Psoas muscle (tissue), 8 donors: ENCODE measurements at places on chromosomes 11 and 22. TPM values are rescaled to one million over a fixed set of nuclear protein-coding genes. Genes with fewer than 3 reads are reported as not detected.

The POLR2L gene
- polyA plus RNA-seq = 176 TPM

The SCGB1C1 gene
- not detected for polyA plus RNA-seq

The ADSL gene
- polyA plus RNA-seq = 168 TPM

The ZNF280B gene
- 0.23 TPM for polyA plus RNA-seq

The EHF gene
- polyA plus RNA-seq = 0.18 TPM

DNA sequence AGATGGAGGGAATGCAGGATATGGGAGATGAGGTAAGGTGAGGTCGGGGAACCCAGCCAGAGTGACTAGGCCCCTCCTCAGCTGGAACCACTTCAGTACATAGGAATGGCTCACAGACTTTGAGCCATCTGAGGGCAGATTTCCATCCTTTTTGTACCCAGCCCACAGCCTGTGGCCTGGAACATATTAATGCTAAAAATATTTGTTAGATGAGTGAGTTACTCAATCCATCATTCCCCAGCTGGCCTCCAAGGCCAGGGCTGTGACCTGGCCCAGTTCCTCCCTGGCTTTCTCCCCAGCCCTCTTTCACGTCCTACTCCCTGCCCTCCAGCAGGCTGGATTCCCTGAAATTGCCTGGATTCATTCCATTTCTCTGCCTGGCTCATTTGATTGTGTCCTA, 57.2 kb upstream of the PRDM11 start:
- peaks cover 21% of the 10 kb centered on the region for H3K4me1 ChIP-seq
- peak; percentile 87 for DNase-seq
- peak overlapping the region; percentile 75 for H3K27ac ChIP-seq
- H3K4me3 ChIP-seq = no peak overlapping the region

DNA sequence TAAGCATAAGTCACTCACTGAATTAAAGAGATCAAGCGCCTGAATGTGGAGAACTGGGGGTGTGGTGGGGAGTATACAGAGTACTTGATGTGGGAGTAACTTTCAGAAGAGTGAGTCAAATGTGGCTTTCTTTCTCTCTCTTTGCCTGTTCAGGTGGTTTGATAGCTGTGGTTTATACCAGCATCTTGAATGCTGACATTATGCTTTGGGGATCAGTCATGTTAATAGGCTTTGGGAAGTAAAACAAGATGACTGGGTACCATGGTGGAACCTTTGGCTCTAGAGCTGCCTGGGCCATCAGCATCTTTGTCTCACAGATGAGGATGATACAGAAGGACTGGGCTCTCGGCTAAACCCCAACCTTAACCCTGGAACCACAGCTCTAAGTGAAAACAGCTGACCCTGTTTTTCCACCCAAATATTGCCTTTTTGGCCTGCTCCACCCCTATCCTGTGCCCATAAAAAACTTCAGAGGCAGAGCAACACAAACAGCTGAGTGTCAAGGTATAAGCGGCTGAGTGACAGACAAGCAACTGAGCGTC, 58.2 kb upstream of the GNAZ start:
- no peaks in the 10 kb centered on the region for H3K4me1 ChIP-seq
- H3K36me3 ChIP-seq = no peaks in the 10 kb centered on the region
- no peak for DNase-seq
- no peaks in the 10 kb centered on the region for H3K27me3 ChIP-seq

GRCh38 chr11:1161410-1162137, 3.8 kb downstream of the MUC5AC start:
- DNase-seq = peak; percentile 10
- no peak overlapping the region for H3K4me3 ChIP-seq
- no peaks in the 10 kb centered on the region for H3K4me1 ChIP-seq
- no peaks in the 10 kb centered on the region for H3K36me3 ChIP-seq

DNA sequence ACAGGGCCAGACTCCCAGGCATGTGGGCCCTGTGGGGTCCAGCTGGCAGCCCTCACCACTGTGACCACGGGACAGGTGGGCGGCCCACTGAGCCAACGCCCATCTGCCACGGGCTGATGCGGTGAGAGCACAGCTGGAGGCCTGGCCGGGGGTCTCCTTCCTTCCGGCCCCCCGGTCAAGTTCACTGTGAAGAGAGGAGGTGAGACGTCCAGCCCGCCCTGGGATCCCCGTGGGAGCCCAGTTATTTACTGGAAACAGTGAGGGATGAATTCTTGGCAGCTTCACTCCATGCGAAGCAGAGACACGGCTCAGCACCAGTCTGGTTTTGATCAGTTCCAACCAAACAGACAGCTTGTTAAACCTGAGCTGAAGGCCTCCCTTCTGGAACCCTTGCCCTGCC, 38.7 kb downstream of the WNT11 start:
- no peak overlapping the region for H3K27ac ChIP-seq
- DNase-seq = no peak
- H3K4me1 ChIP-seq = no peaks in the 10 kb centered on the region

GRCh38 chr11:12206529-12206928, 96.1 kb downstream of the MICAL2 start:
- H3K36me3 ChIP-seq = no peaks in the 10 kb centered on the region
- H3K4me3 ChIP-seq = no peak overlapping the region
- no peaks in the 10 kb centered on the region for H3K4me1 ChIP-seq
- no peak overlapping the region for H3K27ac ChIP-seq

GRCh38 chr11:47411884-47412746, 3.7 kb downstream of the SLC39A13 start:
- H3K27me3 ChIP-seq = no peaks in the 10 kb centered on the region
- H3K4me3 ChIP-seq = no peak overlapping the region
- peak; percentile 82 for DNase-seq
- H3K27ac ChIP-seq = no peak overlapping the region

DNA sequence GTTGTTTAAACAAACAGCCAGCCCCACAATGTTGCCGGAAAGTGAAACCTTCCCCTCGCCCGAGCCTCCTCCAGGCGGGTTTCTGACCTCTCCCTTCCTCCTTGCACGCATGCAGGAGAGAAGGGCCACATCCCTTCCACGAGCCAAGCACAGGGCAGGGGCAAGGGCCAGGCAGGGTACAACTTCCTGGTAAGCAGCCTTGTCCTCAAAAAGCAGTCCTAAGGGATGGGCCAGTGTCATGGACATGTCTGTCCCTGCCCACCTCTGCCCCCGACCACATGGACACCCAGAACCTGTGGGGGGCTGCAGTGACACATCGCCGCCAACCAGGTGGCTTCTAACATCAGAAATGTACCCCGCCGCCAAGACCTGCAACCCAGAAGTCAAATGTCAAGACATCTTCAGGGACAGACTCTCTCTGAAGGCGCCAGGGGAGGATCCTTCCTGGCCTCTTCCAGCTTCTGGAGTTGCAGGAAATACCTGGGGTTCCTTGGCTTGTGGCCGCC, 145.3 kb downstream of the CRYBB2 start:
- DNase-seq = no peak
- no peak overlapping the region for H3K27ac ChIP-seq
- H3K4me1 ChIP-seq = no peaks in the 10 kb centered on the region
- H3K4me3 ChIP-seq = no peak overlapping the region
- no peaks in the 10 kb centered on the region for H3K36me3 ChIP-seq

GRCh38 chr11:88359541-88359940, 22.0 kb upstream of the CTSC start:
- peaks cover 6% of the 10 kb centered on the region for H3K4me1 ChIP-seq
- no peak overlapping the region for H3K4me3 ChIP-seq
- H3K27ac ChIP-seq = no peak overlapping the region
- no peak for DNase-seq
- H3K36me3 ChIP-seq = no peaks in the 10 kb centered on the region

DNA sequence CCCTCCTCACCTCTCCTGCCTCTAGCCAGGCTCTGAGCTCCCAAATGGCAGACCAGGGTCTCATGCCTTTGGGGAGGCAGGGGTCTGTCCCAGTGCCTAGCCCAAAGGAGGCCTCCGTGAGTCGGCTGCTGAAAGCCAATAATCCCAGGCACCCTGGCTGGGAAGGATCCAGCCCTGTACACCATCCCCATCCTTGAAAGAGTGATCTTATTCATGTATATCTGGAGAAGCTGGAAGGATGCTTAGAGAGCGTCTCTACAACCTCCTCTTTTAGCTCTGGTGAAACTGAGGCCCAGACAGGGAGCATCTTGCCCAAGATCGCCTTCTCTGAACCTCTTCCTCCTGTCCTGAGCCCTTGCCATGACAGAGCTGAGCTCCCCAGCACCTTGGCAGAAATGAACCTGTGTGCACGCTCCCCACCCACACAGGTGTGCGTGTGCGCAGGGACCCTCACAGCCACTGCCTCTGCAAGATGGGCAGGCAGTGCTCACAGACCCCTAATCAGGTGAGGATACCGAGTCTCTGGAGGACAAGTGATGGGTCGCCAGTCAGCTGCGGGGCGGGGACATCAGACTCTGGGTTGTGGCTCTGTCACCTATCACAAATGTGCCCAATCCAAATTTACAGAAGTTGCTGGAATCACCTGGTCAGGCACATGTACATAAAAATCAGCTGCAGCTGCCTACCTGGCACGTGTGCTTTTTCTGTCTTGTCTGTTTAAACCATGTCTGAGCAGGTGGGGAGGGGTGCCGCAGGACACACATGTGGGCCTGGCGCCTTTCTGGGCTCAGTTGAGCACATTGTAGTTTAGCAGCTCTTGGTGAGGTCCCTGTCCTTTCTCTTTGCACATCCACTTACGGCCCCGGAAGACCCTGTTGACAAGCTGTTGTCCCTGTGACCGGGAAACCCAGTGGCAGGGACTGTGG, 49.3 kb upstream of the WNT7B start:
- no peak for DNase-seq
- H3K27me3 ChIP-seq = no peaks in the 10 kb centered on the region
- H3K4me3 ChIP-seq = peak overlapping the region; percentile 66

DNA sequence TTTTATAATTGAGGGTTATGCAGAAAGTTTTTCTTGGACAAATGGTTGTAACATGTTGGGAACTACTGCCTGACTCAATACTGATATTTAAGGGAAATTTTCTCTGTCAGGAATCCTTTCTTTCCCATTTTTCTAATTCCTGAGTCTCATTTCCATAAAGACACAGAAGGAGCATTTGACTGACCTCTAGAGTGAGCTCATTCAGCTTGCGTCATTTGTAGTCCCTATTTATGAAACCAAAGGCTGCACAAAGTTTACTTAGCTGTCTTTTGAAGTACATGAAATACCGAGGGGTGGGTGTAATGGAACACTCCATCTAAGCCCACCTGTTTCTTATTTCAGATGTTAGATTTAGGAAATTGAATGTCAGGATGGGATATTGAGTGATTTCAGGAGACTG, 359.5 kb upstream of the C11orf87 start:
- H3K36me3 ChIP-seq = no peaks in the 10 kb centered on the region
- no peak for DNase-seq
- H3K4me3 ChIP-seq = no peak overlapping the region
- H3K27ac ChIP-seq = no peak overlapping the region
- no peaks in the 10 kb centered on the region for H3K4me1 ChIP-seq
- no peaks in the 10 kb centered on the region for H3K27me3 ChIP-seq

DNA sequence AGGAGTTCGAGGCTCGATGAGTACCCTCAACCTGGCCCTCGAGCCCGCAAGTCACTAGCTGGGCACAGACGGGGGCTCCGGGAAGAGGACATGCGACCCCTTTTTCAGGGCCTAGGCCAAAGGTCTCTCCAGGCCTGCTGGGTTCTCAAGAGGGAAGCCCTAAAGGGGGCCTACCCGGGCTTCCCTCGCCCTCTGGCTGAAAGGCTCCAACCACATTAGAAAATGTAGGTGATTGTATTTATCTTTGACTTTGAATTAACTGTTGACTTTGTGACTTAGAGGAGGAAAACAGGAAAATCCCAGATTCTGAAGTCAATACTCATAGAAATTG, 7.3 kb upstream of the PAX6 start:
- no peaks in the 10 kb centered on the region for H3K36me3 ChIP-seq
- no peak overlapping the region for H3K27ac ChIP-seq
- H3K27me3 ChIP-seq = peaks cover 100% of the 10 kb centered on the region
- peaks cover 36% of the 10 kb centered on the region for H3K4me1 ChIP-seq
- no peak for DNase-seq

GRCh38 chr11:46737699-46738098, 18.7 kb downstream of the F2 start:
- no peak overlapping the region for H3K4me3 ChIP-seq
- H3K4me1 ChIP-seq = no peaks in the 10 kb centered on the region
- H3K36me3 ChIP-seq = peaks cover 2% of the 10 kb centered on the region
- no peak for DNase-seq
- H3K27me3 ChIP-seq = no peaks in the 10 kb centered on the region

GRCh38 chr11:2207212-2207611, 35.6 kb upstream of the TH start:
- no peak for DNase-seq
- H3K27ac ChIP-seq = no peak overlapping the region
- H3K4me3 ChIP-seq = no peak overlapping the region
- H3K4me1 ChIP-seq = no peaks in the 10 kb centered on the region
- no peaks in the 10 kb centered on the region for H3K36me3 ChIP-seq
- H3K27me3 ChIP-seq = peaks cover 41% of the 10 kb centered on the region

DNA sequence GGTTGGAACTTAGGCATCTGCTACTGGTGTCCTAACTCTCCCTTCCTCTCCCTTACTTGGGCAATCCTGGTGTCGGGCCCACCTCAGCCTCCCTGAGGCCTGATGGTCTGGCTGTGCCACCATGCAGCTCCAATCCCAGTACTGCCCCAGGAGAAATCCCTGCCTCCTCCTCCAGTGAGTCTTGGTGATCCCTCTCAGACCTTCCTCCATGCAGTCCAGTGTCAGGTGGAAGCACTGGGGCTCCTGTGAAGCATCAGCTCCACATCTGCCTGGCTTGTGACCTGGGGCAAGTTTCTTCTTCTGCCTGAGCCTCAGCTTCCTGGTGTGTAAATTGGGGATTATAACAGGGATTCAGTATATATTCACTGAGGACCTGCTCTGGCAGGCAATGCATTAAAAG, 1.8 kb upstream of the PELI3 start:
- H3K4me1 ChIP-seq = peaks cover 3% of the 10 kb centered on the region
- no peak overlapping the region for H3K4me3 ChIP-seq
- H3K27ac ChIP-seq = no peak overlapping the region
- DNase-seq = no peak
- no peaks in the 10 kb centered on the region for H3K27me3 ChIP-seq

DNA sequence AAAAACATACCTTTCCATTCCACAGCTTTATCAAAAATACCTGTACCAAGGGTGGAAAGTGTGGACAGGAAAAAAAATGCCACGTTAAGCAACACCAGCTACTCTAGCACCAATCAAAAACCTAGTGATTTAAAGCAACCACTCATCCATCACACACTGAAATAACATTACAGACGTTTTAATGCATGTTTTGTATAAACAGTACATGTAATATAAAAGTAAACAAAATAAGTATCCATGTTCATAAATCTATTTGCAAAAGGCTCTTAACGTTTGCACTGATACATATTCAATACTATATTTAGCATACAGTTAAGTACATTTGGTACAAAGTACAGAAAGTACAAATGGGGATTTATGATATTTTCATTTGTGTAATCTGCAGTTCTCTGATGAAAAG, 38.7 kb downstream of the CHKA start:
- H3K4me3 ChIP-seq = no peak overlapping the region
- H3K36me3 ChIP-seq = peaks cover 12% of the 10 kb centered on the region
- H3K4me1 ChIP-seq = peaks cover 15% of the 10 kb centered on the region
- H3K27me3 ChIP-seq = no peaks in the 10 kb centered on the region
- peak overlapping the region; percentile 71 for H3K27ac ChIP-seq

GRCh38 chr22:45103756-45104155, 60.0 kb upstream of the NUP50 start:
- no peak overlapping the region for H3K4me3 ChIP-seq
- H3K4me1 ChIP-seq = no peaks in the 10 kb centered on the region
- no peak for DNase-seq

- H3K27ac ChIP-seq = no peak overlapping the region
- no peaks in the 10 kb centered on the region for H3K27me3 ChIP-seq
- no peaks in the 10 kb centered on the region for H3K36me3 ChIP-seq
- no peaks in the 10 kb centered on the region for H3K4me1 ChIP-seq
- DNase-seq = no peak
Observed at GRCh38 chr22:50151571-50152537, 18.7 kb upstream of the PANX2 start.

GRCh38 chr22:40046126-40046525, 51.4 kb downstream of the FAM83F start:
- DNase-seq = no peak
- no peaks in the 10 kb centered on the region for H3K27me3 ChIP-seq
- peak overlapping the region; percentile 91 for H3K27ac ChIP-seq
